ENCODE measurements at places on chromosomes 3 and 15. TPM values are rescaled to one million over a fixed set of nuclear protein-coding genes. Genes with fewer than 3 reads are reported as not detected.
A peak's percentile ranks its signal among the peaks of the same experiment; 100 is the strongest.

Gene GOLGA8Q
- total RNA-seq: 0.52 TPM

DNA sequence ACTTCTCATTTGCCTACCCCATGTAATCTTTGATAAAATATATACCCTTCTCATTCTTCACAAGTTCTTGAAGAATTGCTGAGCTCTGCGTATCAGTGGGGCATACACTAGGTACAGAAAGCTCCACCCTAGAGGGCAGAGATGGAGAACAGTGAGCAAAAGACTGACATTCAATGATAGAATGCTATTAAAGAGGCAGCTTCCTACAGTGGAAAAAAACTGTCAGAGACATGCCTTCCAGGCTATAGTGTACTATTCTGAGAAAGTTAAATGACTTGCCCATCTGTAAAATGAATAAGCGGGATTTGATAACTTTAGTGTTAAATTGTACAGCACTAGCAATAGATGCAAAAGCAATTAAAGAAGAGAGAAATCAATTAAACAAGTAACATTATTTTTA lies 172.8 kb downstream of the SUCNR1 start:
- no peak for DNase-seq

DNA sequence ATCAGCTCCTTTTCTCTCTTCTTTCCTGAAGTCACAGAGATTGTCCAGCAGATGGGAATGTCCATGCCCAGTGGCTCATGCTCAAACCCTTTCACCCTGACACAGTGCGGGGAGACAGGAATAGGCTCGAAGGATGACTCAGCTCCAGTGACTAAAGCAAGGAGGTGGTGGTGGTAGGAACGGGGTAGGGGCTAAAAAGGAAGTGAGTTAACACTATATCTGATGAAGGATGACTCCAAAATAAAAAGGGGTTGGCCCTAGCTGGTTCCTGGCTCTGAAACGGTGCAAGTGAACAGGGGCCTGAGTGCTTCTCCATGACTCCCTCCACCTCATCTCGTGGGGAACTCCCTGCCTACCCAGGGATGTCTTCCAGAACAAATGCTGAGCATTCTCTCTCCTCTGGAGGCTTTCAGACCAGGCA lies 167.4 kb upstream of the LPP start:
- DNase-seq: no peak

DNA sequence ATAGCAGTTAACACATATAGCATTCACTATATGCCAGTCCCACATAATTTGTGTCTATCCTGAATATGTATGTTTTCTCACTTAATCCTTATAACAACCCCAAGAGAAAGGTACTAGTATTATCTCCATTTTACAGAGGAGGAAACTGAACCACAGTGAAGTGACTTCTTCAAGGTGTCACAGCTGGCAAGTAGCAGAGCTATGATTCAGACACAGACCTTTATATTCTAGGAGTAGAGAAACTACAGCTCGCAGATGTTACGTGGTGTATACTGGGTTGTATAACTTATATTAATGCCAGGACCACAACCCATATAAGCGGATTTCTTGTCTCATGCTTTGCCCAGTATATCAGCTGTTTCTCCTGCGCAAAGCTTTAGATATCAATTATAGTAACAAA lies 29.5 kb upstream of the ICE2 start:
- DNase-seq: peak; percentile 23

DNA sequence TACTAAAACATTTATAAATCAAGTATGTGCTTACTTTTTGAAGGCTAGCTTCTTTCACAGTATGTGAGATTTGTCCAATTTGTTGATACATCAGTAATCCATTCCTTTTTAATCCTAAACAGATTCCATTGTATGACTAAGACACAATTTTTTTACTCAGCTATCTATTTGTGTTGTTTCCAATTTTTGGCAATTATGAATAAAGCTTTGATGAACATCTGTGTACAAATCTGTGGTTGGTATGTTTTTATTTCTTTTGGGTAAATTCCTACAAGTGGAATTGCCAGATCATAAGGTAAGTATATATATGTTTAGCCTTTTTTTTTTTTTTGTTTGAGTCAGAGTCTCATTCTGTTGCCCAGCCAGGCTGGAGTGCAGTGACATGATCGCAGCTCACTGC lies 56.2 kb upstream of the VEPH1 start:
- no peak for DNase-seq

DNA sequence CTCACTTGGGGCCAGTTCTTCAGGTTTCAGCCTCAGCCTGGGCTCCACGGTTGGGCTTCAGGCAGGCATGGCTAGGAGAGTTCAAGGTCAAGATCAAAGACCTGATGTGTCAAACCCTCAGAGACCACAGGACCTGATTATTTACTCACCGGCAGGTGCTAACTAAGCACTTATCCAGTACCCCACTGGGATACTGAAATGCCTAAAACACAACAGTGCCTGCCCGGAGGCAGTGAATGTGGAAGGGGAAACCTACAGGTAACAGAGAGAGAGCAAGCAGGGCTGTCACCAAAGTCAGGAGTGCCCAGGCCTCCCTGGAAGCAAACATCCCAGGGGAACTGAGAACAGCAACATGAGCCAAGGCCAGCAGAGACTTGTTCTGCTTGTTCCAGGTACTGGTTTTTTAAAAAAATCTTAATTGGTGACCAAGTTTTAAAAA lies 6.7 kb downstream of the IDH2 start:
- DNase-seq: peak; percentile 36

Measured in CD4-positive, CD25-positive, alpha-beta regulatory T cell (primary cell).